ENCODE measurements at places on chromosomes 2 and 18.
A peak's percentile ranks its signal among the peaks of the same experiment; 100 is the strongest.

GRCh38 chr2:105078906-105079495 is 41.1 kb downstream of the MRPS9 start:
- DNase-seq = no peak

- peak; percentile 44 for DNase-seq
These were observed 667 bp downstream of the TRIB2 start for GRCh38 chr2:12717191-12718014.

- peak; percentile 97 for DNase-seq
These were observed 74.2 kb downstream of the CD8B2 start for GRCh38 chr2:106561356-106561755.

DNA sequence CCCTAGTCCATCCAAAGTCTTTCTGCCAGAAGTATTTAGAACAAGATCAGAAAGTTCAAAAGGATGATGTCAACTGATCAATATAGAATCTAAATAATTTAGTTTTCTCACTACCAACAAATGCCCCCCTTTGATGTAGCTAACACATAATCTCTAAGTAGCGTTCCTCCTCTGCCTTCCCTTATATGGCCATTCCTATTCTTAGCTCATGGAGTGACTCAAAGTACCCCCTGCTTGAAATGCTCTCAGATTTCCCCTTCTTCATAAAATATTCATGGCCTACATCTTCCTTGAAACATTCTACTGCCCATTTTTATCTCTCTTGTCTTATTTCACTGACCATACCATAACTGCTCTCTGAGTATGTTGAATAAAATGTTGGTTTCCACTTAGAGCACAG is 151.5 kb downstream of the UPP2 start:
- no peak for DNase-seq

GRCh38 chr2:189298038-189298437 is 118.5 kb upstream of the COL5A2 start:
- DNase-seq = no peak

GRCh38 chr2:85718885-85719492 is 24.8 kb downstream of the GNLY start:
- no peak for DNase-seq

- DNase-seq = no peak
These were observed 3.1 kb upstream of the TMEM150A start for GRCh38 chr2:85605406-85606115.

- DNase-seq = no peak
These were observed 7.0 kb downstream of the ZBTB14 start for GRCh38 chr18:5288517-5288935.

DNA sequence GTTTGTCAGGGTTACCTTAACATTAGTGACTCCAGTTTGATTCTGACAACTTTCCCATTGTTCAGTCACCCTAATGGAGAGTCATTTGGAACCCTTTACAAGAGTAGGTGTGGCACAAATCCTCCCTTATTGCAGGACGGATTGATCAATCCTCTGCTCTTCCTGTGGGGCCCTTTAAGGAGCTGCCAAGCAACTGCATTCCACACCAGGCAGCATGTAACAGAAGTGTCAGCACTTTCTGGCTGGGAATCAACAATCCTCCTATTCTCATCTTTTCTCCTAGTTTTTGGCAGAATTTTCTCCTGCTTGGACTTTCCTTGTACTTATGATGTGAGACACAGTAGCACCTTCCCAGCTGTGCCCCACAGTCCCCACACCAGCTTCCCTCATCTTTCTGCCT is 177.8 kb downstream of the ST6GAL2 start:
- no peak for DNase-seq

DNA sequence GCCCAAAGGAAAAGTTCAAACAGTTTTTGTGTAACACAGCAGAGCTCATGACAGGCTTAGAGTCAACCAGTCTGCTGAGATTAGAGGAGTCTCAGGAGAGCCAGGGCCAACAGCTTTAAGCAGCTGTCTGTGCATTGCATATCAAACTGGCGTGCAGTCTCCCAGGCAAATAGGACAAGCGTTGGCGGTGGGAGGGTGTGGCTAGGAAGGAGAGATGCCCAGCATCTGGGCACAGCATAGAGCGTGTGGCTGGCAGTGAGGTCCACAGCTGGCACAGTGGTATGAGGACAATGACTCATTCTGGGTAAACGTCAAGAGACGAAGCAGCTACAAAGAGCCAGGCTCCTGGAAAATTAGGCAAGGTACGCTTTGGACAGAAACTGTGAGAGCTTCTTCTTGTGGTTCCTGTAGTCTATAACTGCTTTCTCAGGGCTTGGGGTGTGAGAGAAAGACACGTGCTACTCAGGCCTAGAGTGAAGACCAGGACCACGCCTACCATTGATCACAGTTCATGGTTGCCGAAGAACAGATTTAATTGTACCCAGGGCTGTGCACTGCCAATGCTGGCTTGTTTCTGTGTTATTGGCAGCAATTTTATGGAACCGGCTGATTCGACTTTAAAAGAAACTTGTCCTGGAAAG is 14.8 kb downstream of the ZAP70 start:
- no peak for DNase-seq

- no peak for DNase-seq
These were observed 30.4 kb downstream of the ANKRD44 start for GRCh38 chr2:197280015-197280702.

DNA sequence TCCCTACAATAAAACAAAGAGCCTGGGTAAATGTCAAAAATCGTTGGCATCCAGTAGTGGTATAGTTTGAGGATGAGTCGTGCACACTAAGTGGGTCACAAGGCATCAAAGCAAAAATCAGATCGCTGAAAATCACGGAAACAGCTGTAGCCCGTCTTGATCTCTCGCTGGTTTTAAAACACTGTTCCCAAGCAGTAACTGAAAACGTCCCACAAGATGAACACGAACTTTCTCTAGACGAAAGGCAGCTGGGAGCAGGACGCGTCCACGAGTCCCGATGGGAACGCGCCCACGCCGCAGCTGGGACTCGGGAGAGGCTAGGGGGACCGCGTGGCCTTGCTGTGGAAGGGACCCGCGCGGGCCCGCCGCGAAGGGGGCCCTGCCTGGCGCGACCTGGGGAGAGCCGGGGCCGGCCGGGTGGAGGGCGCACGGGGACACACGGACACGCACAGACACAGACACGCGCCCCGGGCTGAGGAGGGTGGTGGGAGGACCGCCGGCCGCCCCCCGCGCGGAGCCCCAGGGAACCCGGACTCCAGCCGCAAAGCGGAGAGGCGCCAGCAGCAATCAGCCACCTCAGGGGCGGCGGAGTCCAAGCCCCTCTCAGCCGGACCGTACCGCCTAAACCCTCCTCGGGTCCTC is 651 bp downstream of the STK17B start:
- DNase-seq = no peak

- peak; percentile 43 for DNase-seq
These were observed 16.5 kb downstream of the SCG2 start for GRCh38 chr2:223585666-223586065.

- DNase-seq = no peak
These were observed 714 bp downstream of the RPIA start for GRCh38 chr2:88692187-88692586.

- DNase-seq = no peak
These were observed 34.5 kb downstream of the PTPN4 start for GRCh38 chr2:119794237-119794636.

DNA sequence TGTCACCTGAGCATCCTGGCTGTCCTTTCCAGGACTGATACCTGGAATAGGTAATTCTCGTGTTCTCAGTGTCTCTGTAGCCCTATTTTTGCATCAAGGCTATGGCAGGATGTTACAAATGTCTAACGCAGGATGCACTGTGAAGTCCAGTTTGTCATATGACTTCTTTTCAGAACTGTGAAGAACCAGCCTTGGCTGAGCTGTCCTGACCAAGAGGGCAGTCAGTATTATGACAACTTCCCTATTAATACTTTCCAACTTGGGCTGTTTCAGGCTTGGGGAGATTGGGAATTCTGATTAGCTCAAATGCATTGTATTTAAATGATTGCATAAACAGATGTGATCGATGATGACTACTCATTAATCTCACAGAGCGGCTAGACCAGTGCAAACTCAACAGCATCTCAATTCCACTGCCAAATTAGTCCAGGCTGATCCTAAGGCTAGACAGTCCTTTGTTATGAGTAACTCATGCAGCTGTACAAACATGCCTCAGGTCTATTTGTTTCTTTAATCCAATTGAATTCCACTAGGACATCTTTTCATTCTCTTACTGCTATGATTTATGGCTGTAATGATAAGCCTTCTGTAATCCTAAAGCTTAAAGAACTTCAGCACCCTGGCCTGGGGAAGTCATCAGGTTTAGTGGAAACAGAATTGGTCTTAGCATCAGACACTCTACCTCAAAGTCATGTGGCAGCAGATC is 331.6 kb downstream of the KCNS3 start:
- DNase-seq = no peak

GRCh38 chr2:123546353-123546752 is 478.7 kb upstream of the CNTNAP5 start:
- DNase-seq = no peak

- DNase-seq = no peak
These were observed 814.2 kb upstream of the SLC39A10 start for GRCh38 chr2:194842871-194843270.

GRCh38 chr2:161979490-161979889 is 94.5 kb downstream of the DPP4 start:
- DNase-seq = no peak

- DNase-seq = no peak
These were observed 320.5 kb downstream of the CTNNA2 start for GRCh38 chr2:79833235-79833878.

DNA sequence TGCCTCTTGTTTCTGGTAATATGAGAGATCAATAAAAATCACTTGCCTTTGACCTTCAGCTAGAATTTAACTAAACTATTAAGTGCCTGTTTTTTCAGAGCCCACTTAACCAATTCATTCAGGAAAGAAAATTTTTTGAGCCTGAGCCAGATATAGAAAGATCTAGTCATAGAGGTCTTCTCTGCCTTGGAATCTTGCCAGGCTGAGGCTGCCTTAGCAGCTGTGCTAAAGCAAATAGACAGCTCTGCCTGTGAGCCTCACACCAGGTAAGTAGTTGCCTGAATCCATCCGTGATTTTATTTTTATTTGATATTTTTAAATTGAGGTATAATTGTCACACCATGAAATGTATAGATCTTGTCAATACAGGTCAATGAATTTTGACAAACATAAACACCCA is 27.4 kb downstream of the EVX2 start:
- DNase-seq = peak; percentile 77

- no peak for DNase-seq
These were observed 14.4 kb downstream of the ARID5A start for GRCh38 chr2:96550787-96551604.

DNA sequence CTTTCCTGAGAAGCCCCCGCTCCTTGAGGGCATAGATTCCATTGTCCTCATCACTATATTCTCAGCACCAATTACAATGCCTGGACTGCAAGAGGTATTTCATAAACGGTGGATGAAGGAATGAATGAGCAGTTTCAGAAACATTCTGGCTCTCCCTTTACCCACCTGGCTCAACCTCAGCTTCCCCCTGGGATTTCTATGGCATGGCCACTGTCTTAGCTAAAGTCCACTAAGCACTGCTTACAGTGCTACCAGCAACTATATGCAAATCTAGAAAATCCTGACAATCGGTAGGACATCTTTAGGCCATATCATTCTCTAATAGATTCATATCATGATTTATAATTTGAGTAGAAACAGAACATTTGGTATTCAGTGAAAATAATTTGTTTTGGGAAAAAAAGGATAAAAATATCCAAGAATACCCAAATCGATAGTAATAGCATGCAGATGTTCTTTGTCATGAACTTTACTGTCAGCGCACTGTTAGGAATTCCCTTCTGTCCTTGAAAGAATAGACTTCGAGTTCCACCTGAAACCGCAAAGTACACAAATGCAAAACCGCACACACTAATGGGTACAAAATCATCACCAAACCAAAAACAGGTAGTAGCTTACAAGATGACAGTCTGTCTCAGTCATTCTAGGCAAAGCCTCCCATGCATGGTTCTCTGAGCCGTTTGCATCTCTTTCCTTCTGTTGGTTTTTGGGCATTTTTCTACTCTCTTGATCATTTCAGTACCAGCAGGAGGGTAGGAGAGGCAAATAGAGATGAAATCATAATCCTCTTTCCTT is 303.6 kb upstream of the ID2 start:
- DNase-seq = no peak
